ENCODE measurements at places on chromosomes 1 and 21.

DNA sequence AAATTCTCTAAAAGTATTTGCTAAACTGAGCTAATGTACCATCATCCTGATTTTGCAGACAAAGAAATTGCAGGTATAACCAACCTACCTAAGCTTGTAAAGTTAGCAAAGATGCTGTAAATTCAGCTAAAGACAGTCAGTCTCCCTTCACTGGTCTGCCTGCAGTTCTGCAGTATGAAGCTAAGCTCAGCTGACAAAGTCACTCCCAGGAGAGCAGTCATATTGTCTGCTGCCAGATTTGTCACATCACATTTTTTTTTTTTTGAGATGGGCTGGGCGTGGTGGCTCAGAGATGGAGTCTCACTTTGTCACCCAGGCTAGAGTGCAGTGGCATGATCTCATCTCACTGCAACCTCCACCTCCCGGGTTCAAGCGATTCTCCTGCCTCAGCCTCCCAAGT is 8.9 kb upstream of the CMPK1 start:
- DNase-seq = no peak

- no peak for DNase-seq
These were observed 2.2 kb downstream of the CACNA1E start for GRCh38 chr1:181485287-181486097.

GRCh38 chr1:185281245-185281644 is 35.8 kb downstream of the IVNS1ABP start:
- DNase-seq = no peak

- DNase-seq = no peak
These were observed 1.7 kb upstream of the DNTTIP2 start for GRCh38 chr1:93880731-93881130.

GRCh38 chr1:154253671-154254070 is 18.8 kb upstream of the HAX1 start:
- DNase-seq = no peak

DNA sequence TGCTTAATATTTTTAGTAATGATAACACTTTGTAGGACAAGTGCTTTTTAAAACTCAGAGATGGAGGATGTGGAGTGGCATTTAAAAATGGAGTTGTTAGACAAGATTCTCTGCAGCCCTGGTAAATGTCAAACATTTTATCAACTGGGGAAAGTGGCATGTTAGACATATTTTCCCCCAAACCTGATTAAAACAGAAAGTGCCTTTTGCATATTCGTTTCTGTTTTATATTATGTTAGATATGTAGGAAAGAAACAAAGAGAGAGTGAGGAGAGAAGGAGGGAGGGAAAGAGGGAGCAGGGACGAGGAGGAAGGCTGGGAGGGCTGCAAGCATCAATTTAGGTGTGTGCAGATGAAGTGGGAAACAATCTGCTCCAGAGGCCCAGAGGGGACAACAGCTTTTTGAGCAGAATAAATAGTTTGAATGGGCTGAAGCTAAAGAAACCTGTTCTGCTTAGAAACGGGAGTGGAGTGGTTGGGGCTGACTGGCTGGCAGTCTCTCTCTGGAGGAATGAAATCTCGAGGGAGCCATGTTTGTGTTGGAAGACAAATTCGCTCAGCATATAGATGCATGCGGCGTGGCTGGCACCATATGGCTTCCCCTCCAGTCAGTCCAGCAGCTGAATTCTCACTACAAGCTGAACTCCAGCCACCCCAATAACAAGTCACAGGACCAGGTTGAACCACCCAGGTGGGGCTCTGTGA is 502.2 kb downstream of the AJAP1 start:
- DNase-seq = no peak

DNA sequence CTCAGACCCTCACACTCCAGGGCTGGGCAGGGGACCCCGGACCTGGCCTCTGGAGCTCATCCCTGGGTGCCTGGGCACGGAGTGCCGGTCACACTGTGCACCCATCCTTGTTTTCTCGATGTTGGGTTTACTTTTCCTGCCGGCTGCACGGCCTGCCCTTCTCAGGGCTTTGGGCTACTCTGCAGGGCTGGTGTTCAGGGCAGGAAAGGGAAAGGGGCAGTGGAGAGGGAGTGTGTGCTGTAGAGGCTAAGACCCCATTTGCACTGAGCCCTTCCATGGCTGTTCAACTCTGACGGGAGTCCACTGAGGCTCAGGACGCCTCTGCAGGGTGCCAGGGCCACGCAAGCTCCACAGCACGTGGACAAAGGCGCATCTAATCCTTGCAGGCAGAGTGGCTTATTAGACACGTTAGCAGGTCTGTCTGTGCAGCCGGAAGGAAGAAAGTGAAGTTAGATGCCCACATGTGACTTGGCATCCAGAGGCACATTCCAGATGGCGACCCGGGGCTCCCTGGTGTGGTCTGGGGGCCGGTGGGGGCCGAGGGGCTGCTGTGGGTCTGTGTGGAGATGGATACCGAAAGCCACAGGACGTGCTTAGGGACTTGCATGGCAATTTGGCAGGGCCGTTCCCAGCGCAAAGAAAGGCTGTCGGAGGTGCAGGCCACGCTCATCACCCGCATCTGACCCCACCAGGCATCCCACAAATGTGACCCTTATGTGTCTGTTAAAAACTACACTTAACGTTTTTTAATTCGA is 33.6 kb downstream of the COL18A1 start:
- no peak for DNase-seq

- DNase-seq = no peak
These were observed 1.8 kb downstream of the ARNT start for GRCh38 chr1:150874455-150875196.
